ENCODE measurements at places on chromosomes 6 and 20. TPM values are rescaled to one million over a fixed set of nuclear protein-coding genes. Genes with fewer than 3 reads are reported as not detected.

DNA sequence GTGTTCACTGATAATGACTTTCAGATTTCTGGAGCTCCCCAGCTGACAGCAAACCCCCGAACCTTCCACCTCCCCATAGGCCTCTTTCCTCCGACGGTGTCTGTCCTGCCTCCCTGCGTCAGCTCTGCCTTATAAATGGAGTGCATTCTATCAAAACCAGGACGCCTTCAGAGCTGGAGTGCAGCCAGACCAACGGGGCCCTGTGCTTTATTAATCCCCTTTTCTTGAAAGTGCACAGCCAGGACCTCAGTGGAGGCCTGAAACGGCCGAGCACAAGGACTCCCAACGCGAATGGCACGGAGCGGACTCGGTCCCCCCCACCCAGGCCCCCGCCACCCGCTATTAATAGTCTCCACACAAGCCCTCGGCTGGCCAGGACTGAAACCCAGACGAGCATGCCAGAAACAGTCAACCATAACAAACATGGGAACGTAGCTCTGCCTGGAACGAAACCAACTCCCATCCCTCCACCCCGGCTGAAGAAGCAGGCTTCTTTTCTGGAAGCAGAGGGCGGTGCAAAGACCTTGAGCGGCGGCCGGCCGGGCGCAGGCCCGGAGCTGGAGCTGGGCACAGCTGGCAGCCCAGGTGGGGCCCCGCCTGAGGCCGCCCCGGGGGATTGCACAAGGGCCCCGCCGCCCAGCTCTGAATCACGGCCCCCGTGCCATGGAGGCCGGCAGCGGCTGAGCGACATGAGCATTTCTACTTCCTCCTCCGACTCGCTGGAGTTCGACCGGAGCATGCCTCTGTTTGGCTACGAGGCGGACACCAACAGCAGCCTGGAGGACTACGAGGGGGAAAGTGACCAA, 42.3 kb upstream of the NAA20 start:
- H3K4me1 ChIP-seq: no peaks in the 10 kb centered on the region
- peak overlapping the region; percentile 64 for H3K27ac ChIP-seq
- DNase-seq: no peak
- H3K36me3 ChIP-seq: peaks cover 1% of the 10 kb centered on the region
- H3K27me3 ChIP-seq: no peaks in the 10 kb centered on the region

- DNase-seq: no peak
- H3K27me3 ChIP-seq: no peaks in the 10 kb centered on the region
- H3K4me3 ChIP-seq: no peak overlapping the region
- H3K4me1 ChIP-seq: no peaks in the 10 kb centered on the region
Measured at GRCh38 chr20:51525241-51526105, 17.0 kb downstream of the NFATC2 start.

- H3K36me3 ChIP-seq: no peaks in the 10 kb centered on the region
- H3K27ac ChIP-seq: no peak overlapping the region
- H3K27me3 ChIP-seq: no peaks in the 10 kb centered on the region
- no peak overlapping the region for H3K4me3 ChIP-seq
- DNase-seq: no peak
- no peaks in the 10 kb centered on the region for H3K4me1 ChIP-seq
Measured at GRCh38 chr6:104908031-104908887, 48.5 kb upstream of the HACE1 start.

OR12D3 gene
- not detected for total RNA-seq

DNA sequence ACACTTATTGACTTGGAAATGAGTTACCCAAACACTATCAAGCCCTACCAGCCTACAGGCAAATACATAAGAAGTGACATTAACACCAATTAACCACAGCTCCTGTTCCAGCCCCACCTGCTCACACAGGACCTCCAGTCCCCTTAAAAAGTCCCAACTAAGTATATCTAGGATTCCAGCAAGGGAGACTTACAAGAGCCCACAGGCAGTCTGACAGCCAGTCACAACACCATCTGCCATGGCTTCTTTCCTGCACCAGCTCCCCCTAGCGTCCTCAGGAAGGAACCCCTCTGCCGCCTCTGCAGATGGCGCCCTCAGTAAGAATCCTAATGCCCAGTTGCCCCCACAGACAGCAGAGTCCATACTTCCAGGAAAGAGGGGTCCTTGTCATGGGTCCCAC, 122.1 kb downstream of the HIVEP2 start:
- DNase-seq: no peak
- no peaks in the 10 kb centered on the region for H3K36me3 ChIP-seq
- no peak overlapping the region for H3K4me3 ChIP-seq
- H3K27me3 ChIP-seq: no peaks in the 10 kb centered on the region
- peaks cover 17% of the 10 kb centered on the region for H3K4me1 ChIP-seq
- H3K27ac ChIP-seq: no peak overlapping the region

- H3K4me1 ChIP-seq: no peaks in the 10 kb centered on the region
- no peak overlapping the region for H3K27ac ChIP-seq
- H3K4me3 ChIP-seq: no peak overlapping the region
- H3K27me3 ChIP-seq: no peaks in the 10 kb centered on the region
- no peak for DNase-seq
Measured at GRCh38 chr20:54545676-54546358, 70.4 kb downstream of the DOK5 start.

Measured in liver (tissue), 10 donors.